ENCODE measurements at places on chromosomes 2 and 18.

DNA sequence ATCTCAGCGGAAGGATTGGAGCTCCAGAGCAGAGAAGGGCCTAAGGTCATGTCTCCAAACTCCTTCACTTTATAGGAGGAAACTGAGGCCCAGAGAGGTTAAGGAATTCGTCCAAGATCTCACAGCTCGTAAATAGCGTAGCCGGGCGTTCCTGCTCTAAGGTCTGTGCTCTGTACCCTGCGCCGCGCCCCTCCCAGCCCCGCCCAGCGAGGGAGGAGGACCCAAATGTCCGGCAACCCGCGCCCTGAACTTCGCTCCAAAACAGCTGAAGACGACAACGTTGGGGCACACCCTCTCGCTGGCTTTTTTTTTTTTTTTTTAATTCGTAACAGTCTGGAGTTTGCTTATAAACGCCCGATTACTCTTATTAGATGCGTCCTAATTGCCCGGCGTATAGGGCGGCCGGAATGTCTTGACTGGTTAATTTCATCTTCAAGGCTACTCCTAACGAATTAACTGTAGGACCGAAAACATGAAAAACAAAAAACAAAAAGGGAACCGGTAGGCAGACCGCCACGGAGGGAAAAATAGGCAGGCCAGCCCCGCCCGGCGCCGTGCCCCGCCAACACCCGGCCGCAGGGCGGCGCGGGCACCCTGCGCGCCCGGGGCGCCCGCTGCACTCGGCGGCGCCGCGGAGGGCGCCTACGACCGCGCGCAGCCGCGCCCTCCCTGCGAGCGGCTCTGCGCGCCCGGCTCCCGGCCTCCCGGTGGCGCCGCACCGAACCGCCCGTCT, 928 bp upstream of the FOSL2 start:
- peak; percentile 94 for DNase-seq

GRCh38 chr2:225494100-225494459, 94.6 kb downstream of the NYAP2 start:
- DNase-seq, result no peak

DNA sequence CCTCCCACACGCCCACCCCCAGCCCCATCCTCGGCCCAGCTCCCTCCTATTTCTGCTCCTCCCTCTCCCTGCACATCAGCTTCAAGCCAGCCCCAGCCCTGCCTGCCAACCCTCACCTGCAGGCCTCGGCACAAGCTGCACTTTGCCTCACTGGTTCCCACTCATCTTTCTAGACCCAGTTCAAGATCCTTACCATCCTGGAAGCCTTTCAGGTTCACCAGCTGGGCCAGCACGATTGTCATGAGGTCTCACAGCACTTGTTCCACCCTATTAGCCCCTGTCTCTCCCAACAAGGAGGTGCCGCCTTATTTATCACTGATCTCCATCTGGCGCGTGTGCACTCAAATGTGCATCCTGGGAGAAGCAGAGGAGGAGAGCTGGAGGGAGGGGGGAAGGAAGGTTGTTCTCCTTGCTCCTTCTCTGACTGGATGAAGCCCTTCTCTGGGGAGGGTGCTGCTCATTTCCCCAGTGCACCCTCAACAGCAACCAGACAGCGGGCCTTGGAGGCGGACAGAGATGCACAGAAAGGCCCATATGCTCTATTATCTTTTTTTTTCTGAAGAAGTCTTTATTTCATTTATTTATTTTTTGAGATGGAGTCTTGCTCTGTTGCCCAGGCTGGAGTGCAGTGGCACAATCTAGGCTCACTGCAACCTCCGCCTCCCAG, 15.5 kb upstream of the BIN1 start:
- no peak for DNase-seq

DNA sequence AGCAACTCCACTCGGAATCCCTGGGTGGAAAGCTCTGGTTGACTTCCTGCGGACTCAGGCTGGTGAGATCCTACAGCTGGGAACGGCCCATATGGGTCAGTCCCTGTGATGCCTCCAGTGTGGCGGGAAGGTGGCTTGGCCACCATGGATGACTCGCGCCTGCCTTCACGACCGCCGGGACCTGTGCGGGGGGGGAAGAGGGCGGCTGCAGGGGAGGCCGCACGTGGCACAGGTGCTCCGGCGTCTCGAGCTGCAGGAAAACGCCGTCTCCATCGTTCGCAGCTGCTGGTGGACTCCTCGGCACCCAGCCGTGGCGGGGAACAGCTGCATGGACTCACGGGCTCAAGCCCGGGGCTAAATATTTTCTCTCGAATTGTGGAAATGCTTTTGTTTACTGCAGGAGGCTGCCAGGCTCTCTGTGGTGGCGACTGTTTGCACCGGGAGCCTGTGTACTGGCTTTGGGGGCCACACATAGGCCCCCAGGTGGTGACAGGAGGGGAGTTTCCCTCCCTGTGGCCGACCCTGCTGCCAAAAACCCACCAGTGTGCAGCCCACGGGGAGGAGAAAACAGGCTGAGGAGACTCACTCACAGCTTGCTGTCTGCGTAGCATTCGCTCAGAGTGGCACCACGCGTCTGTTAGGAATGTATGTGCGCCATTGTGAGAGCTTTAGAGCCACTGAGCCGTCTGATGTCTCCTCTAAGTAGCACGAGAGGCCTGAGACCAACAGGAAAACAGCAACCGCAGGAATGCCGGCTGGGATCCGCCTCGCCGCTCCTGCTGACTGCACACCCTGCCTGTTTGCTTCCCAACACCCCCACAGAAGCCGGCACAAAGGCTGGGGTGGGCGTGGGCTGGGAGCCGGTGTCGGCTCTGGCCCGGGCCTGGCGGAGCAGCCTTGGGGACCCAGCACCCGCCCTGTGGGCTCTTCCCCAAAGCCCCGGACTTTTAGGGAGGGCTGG, 89.2 kb downstream of the NFATC1 start:
- DNase-seq, result peak; percentile 98

DNA sequence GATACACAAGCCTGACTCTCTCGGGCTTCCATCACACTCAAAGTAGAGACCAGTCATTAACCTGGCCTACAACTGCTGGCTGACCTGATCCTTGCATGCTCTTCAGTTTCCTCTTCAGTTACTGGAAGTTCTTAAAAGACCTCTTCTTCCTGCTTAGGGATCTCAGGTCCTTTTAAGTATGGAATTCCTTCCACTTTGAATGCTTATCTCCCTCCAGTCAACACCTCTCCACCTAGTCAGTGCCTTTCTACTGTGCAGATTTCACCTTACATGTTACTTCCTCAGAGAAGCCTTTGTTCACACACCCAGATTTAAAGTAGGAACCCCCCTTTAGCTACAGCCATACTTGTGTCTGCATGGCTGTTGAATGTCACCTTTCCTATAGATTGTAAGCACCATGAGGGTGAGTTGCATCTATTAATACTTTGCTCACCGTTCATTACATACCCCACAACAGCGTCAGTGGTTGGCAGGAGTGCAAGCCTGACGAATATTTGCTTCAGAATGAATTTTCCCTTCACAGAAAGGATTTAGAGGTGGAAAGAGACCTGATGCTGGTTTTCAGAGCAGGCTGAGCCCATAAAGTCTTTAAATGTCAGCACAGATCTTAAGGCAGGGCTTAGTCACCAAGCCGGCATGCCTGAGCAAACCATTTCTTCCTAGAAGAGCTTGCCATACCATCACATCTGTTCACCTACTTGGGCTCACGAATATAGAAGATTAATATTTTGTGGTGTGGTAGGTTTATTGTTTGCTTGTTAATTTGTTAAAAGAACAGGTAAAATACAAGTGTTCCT, 90.1 kb downstream of the ACVR1 start:
- DNase-seq, result no peak

GRCh38 chr18:62596145-62597005, 73.5 kb downstream of the ZCCHC2 start:
- DNase-seq, result peak; percentile 3

- peak; percentile 66 for DNase-seq
These were observed 135.9 kb downstream of the ABCA12 start for GRCh38 chr2:215002500-215002899.

DNA sequence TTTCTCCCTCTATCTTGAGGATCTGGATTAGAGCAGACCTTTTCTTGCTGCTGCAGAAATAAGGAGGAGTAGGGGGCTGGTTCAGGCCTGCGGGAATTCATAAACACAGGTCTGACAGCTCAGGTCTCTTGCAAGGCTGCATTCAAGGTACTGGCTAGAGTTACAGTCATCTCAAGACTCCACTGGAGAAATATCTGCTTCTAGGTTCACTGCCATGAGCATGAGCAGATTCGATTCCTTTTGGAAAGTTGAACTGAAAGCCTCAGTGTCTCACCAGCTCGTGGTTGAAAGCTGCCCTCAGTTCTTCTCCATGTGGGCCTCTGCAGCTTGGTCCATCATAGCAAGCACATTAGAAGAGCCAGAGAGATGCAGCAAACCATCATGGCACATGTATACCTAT, 124.4 kb upstream of the SETBP1 start:
- no peak for DNase-seq

- DNase-seq, result no peak
These were observed 119.6 kb upstream of the OTOS start for GRCh38 chr2:240259924-240260529.

GRCh38 chr2:134232868-134233727, 20.8 kb upstream of the MGAT5 start:
- no peak for DNase-seq

DNA sequence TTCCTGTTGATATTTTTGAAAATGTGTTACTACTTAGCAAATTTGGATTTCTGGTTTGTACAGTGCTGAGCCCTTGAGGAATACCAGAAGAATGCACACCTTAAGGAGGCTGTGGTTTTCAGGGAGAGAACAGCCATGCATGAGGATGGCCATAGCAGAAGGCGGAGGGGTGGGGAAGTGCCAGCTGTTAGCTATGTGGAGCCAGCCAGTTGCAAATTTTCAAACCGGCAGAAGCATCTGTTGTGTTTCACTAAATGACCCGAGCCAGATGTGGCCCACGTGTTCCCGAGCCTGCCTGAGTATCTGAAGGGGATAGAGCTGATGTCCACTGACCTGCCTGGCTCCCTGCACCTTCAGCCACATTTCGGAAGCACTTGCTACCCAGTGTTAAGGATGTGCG, 16.4 kb upstream of the RBM44 start:
- DNase-seq, result no peak

GRCh38 chr2:58895857-58896256, 654.7 kb upstream of the FANCL start:
- DNase-seq, result no peak

DNA sequence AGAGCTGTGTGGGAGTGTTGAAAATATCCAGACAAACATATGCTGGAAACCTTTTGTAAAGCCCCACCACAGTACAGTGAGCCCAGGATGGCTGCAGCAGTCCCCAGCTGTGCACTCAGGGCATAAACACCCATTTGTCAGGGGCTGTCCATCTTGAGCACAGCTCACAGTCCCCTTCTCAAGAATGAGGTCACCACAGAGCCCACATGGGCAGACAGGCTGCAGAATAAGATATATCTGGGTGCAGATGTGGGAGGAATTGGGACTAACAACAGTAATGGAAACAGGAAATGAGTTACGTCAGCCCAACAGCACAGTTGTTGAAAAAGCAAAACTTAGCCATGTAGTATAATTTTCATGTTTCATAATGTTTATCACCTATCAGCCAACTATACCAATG, 219.6 kb downstream of the ETAA1 start:
- DNase-seq, result peak; percentile 95

GRCh38 chr18:45467293-45467692, 148.0 kb upstream of the SLC14A2 start:
- DNase-seq, result no peak

- no peak for DNase-seq
These were observed 117.3 kb upstream of the EFEMP1 start for GRCh38 chr2:56040834-56041233.

GRCh38 chr18:25125680-25126079, 226.3 kb downstream of the ZNF521 start:
- peak; percentile 45 for DNase-seq

GRCh38 chr2:42768706-42769256, 4.8 kb upstream of the OXER1 start:
- no peak for DNase-seq

- DNase-seq, result no peak
These were observed 92.7 kb downstream of the KCTD1 start for GRCh38 chr18:26455639-26456038.

DNA sequence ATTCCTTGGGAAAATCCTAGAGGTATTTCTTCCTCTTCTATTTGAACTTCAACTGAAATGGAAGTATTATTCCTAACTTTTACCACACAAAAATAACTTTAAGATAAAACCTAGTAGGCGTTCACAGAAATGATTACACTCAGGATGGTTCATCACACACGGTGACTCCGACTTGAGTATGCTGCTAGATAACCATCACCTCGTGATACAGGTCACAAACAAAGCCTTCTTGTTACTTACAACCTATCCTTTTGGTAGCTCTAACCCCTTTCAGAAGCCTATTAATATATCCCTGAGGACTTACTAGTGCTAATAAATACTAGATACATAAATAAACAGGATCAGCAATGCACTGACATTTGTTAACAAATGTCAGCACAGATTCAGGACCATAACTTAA, 101.0 kb upstream of the DNER start:
- DNase-seq, result no peak

DNA sequence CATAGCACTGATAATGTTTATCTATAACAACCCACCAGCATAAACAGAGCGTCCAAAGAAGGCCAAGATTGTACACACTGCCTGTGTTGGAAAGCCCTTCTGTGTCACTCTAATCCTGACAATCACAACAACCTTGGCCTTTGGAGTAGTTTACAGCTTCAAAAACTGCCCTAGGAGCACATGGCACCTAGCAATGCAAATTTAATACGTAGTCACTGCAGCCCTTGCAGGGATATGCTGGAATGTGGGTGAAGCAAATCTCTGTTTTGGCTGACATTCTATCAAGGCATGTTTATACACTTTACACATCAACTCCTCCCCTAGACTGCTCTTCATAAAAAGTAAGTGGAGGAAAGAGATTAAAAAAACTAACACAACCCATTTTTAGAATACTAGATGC, 66.8 kb downstream of the GRB14 start:
- DNase-seq, result no peak

- DNase-seq, result no peak
These were observed 105.6 kb upstream of the NABP1 start for GRCh38 chr2:191572319-191572718.

DNA sequence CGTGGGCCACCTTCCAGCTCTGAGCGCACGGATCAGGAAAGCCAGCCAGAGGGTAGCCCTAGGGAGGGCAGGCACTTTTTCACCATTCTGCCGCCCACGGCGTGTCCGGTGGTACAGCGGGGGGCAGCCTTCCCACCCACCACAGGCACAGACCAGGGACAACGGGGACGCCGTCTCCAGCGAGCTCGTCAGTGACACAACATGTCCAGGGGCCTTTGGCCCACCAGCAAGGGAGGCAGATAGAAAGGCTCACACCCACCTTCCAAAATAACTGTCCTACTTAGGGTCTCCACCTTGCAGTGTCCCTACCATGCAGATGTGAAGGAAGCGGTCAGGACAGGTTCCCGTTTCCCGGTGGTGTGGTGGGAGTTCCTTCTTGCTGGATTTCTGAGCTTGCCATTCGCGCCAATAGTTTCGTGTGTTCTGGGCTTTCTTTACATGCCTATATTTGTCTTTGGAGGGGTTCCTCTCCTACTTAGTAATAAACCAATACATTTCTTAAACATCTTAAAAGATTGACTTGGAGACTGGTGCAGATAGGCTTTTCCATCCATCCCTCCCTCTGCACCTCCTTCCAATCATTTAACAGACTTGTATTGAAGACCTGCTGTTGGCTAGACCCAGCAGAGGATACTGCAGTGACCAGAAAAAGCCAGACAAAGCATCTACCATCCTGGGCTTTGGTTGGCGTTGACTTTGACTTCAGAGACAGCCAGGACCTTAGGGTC, 872 bp downstream of the ASB1 start:
- peak; percentile 36 for DNase-seq

- DNase-seq, result peak; percentile 88
These were observed 99.4 kb upstream of the RND3 start for GRCh38 chr2:150586858-150587257.

Measured in fibroblast of pulmonary artery (primary cell).